ENCODE measurements at places on chromosomes 16 and 17.

DNA sequence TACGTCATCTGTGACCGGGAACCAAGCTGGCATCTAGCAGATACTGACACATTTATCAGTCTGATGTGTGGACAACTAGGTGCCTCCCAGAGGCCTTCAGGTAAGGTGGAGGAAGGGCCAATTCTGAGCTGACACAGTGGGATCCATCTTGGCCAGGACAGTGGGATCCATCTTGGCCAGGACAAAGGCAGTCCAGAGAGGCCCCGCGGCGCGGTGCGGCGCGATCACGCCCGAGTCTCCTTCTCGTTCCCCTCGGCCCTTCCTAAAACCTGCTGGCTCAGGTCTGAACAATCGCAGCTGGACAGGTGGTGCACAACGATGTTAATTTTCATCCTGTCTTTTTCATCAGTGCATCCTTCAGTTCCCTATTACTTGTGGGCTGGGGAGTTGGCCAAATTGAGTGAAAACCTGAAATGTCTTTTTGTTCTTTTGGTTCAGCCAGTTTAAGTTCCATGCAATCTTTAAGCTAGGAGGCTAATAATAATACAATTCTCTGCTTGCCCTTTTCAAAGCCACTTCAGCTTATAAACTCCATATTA is 486 bp upstream of the WSB1 start:
- DNase-seq, result no peak

DNA sequence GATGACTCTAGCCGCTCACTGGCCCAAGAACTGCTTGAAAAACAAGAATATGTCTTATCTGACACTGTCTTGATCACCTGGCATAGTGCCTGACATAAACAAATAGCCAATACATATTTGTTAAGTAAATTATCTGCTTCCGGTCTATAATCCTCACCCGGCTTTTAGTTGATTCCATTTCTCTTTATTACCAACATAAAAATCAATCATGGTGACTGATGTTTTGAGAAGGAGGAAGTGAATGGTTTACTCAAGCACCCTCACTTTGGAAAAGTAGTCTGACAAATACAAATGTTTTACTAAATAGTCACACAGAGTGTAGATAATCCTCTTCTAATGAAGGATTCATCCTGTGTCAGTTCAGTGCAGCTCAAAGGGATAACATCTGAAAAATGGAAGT is 47.0 kb downstream of the SKAP1 start:
- no peak for DNase-seq

DNA sequence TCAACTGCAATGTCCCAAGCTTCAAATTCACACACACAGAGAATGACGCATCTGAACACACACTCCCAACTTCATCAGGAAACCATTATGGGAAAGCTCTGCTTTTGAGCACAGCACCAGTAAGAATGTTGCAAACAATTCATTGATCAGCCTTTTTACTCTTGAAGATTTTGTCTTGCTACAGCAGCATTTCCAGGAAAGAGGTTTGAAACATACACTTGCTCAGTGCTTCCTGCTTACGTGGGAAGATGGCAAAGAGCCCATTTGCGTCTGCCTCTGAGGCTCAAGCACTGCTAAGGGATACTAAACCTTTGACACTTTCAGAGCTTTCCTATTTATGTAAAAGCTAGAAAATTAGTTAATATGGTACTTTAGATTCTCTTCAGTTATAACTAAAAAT is 77.2 kb upstream of the MON1B start:
- no peak for DNase-seq

- no peak for DNase-seq
These were observed 43.2 kb upstream of the METRNL start for GRCh38 chr17:83036193-83036592.

- DNase-seq, result no peak
These were observed 480 bp upstream of the PROCA1 start for GRCh38 chr17:28712032-28712704.

- no peak for DNase-seq
These were observed 219.7 kb upstream of the HSBP1 start for GRCh38 chr16:83588070-83588469.

GRCh38 chr16:63960321-63960720 is 1161.5 kb downstream of the CDH11 start:
- DNase-seq, result no peak

GRCh38 chr17:27466743-27467375 is 10.6 kb downstream of the KSR1 start:
- DNase-seq, result no peak

DNA sequence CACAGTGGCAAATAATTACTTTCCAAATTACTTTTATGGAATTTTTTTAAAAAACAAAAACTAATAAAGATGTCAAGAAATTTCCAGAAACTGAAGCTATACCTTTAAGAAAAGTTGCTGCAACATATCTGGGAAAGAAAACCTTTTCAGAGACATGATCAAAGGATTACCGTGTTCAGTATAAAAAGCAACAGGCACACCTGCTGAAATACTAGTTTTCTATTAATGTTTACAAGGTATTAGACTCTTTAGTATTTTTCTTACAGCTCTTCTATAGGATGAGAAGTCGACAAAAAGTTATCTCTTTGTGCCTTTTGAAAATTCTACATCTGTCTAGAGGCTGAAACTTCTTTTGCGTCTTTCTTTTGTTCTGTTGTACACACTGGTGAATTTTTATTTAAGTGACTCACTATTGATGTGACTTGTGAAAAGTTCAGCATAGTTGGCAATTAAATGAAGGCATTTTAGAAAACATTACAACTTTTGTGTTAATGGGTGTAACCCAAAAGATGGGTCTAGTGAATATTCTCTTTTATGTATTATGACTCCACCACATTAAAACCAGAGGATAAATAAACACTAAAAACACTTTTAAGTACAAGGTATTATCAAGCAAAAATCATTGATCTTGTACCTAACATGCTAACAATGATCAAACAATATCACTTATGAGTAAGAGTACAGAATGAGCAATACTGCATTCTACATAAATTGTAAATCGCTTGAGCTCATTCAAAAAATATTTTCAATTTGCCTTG is 23.8 kb downstream of the NACA2 start:
- no peak for DNase-seq

DNA sequence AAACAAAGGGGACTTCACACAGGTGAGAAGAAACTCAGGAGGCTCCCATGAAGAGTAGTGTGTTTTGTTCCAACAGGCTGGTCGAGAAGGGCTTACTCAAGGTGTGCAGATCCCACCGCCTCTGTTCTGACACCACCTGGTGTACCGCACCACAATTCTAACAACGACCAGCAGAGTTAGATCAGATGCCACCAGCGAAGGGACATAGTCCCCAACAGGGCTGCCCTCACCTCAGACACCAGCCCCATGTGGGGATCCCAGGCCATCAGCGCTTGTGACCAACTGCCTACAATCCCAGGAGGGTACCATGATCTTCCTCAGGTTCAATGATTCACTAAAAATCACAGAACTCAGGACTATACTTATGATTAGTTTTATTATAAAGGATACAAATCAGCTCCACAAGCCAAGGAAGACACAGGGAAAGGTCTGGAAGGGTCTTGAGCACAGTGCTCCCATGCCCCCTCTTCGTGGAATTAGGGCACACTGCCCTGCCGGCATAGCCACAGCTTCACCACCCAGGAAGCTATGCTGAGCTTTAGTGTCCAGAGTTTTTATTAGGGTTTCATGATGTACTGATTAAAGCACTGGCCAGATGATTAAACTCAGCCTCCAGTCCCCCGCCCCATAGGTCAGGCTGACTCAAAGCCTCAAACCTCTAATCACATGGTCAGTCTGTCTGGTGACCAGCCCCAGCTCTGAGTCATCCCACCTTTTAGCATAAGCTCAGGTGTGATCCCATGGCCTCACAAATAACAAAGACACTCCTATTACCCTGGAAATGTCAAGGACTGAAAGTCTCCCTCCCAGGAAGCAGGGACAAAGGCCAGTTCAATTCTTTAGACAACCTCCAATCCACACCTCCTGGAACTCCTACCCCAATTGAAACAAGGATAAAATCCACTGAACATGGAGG is 26.0 kb downstream of the TRIM25 start:
- no peak for DNase-seq

All from LHCN-M2 (cell line).